ENCODE measurements at places on chromosomes 2 and 18.

GRCh38 chr2:25912851-25913695, 34.8 kb upstream of the ASXL2 start:
- DNase-seq, result no peak

DNA sequence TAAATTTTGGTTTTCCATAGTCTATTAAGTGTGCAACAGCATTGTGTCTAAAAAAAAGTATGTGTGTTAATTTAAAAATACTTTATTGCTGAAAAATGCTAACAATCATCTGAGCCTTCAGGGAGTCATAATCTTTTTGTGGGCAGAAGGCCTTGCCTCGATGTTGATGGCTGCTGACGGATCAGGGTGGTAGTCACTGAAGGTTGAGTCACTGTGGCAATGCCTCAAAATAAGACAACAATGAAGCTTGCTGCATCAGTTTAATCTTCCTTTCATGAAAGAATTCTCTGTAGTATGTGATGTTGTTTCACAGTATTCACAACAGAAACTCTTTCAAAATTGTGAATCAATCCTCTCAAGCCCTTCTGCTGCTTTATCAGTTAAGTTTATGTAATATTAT, 31.3 kb downstream of the HDHD2 start:
- DNase-seq, result no peak

GRCh38 chr18:23092121-23092520, 43.2 kb upstream of the CABLES1 start:
- DNase-seq, result no peak

GRCh38 chr2:38037325-38037724, 38.6 kb downstream of the CYP1B1 start:
- DNase-seq, result no peak

- DNase-seq, result no peak
Observed at GRCh38 chr2:45311559-45311958, 299.5 kb downstream of the SRBD1 start.

- no peak for DNase-seq
Observed at GRCh38 chr2:115771516-115771915, 1329.1 kb downstream of the DPP10 start.

DNA sequence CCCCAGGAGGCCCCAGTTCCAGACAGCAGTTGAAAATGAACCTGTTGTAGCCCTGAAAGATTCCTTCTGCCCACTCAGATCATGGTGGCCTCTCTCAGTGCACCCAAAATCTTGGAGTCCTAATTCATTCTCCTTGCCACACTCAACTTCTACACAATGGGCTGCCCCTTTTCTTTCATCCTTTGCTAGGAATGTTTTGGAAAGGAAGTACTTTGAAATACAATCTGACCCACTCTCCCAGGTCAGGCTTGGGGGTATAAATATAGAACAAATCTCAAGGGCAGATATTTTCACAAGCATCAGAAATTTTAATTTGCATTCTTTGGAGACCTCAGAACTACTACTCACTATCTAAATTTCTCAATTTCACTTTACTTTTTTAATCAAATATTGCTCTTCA, 103.2 kb upstream of the SH3BP4 start:
- no peak for DNase-seq

DNA sequence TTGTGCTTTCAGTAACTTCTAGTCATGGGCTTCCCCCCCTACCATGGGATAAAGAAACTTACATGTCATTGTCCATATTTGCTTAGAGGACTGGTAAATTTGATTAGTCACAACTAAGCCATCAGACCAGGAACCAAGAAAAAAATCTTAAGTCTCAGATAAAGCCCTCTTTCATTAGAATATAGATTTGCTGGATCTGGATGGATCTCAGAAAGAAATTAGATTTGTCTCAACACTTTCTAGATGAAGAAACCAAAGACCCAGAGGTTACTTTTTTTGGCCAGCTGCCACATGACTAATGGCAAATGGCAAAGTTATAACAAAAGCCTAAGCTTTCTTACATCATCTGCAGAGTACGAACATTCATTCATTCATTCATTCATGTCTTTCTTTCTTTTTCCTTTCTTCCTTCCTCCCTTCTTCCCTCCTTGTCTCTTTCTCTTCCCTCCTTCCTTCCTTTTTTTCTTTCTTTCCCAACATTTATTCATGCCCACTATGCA, 60.2 kb downstream of the CDCA7 start:
- no peak for DNase-seq

- no peak for DNase-seq
Observed at GRCh38 chr2:169320561-169320960, 41.8 kb downstream of the LRP2 start.

DNA sequence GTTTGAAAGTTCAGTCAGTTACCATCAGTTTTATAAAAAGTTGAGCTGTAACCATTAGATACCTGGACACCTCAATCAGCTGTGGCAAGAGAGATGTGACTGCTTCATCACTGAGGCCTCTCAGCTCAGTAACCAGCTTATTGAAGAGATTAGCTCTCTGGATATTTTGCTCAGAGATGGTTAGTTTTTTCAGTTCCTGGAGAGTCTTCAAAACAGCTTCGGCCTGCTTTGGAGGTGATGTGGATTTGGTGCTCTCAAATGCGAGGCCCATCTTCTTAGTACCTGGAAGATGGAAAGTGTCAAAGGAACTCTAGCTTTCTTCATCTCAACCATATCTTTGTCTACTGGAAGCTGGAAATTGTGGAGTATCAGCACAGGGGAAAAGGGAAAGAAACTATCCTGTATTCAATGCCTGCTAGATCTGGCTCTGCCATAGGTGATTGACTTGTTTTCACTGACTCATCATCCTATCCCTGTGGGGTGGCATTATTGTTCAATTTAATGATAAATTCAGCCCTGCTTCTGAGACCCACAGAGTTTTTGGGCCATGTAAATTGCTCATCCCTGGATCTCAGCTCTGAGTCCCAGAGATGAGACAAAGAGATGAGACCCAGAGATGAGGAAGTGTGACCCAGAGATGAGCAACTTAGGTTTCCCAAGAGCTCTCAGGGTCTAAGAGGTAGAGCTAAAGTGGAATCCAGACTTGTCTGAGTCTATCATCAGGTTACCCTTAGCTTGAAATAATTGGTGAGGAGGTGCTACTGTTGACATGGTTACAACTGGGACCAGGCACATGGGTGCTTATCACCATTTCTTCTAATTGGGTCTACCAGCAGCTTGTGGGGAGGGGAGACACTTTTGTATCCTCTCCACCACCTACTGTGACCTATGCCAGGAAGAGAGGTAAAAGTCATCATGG, 10.4 kb downstream of the APOB start:
- no peak for DNase-seq

GRCh38 chr18:12113999-12114646, 20.5 kb downstream of the ANKRD62 start:
- DNase-seq, result no peak

- no peak for DNase-seq
Observed at GRCh38 chr2:176098366-176099158, 1.0 kb upstream of the HOXD12 start.

- no peak for DNase-seq
Observed at GRCh38 chr2:73836141-73836943, 7.6 kb downstream of the STAMBP start.

DNA sequence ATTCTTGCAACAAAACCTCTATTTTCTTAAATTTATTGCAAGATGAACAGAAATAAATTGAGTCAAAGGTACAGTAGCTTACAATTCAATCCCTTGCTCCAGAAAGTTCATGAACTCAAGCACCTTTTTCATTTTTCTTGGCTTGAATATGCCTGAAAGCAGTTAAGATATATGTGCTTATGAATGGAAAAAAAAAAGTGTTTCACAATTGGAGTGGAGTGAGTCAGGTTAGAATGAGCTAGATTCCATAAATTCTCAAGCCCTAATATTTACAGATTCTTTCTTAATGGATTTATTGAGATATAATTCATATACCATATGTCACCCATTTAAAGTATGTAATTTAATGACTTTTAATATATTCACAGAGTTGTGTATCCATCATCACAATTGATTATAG, 39.6 kb upstream of the NEMP2 start:
- DNase-seq, result no peak

- DNase-seq, result no peak
Observed at GRCh38 chr2:162403884-162404283, 60.0 kb downstream of the GCA start.

Data from activated CD4-positive, alpha-beta T cell treated with anti-CD3 and anti-CD28 coated beads for 4 hours (primary cell).